ENCODE measurements at places on chromosomes 6 and 20.

DNA sequence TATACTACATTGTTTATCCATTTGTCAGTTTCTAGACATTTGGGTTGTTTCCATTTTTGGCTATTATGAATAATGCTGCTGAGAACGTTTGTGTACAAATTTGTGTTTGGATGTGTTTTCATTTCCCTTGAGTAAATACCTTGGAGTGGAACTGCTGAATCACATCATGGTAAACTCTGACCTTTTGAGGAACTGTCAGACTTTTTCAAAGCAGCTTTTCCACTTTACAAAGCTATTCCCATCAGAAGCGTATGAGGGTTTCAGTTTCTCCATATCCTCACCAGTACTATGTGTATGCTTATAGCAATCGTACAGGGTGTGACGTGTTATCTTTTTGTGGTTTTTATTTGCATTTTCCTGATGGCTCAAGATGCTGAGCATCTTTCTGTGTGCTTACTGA lies 103.7 kb downstream of the MYO6 start:
- no peak for DNase-seq

DNA sequence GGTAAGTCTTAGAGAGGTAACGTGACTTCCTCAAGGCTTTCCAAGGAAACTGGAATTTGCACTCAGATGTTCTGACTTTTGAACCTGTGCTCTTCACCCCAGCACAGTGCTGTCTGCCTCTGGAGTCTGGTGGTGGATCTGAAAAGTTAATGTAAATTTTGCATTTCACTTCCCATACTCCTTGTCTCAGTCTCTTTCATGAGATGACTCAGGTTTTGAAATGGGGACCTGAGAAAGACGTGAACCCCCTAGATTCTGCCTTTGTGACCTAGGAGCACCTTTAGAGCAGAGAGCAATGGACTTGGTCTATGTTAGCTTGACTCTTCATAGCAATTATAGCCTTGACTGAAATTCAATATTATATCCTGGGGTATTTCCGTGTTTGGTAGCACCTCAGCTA lies 223.0 kb downstream of the QKI start:
- DNase-seq, result no peak

DNA sequence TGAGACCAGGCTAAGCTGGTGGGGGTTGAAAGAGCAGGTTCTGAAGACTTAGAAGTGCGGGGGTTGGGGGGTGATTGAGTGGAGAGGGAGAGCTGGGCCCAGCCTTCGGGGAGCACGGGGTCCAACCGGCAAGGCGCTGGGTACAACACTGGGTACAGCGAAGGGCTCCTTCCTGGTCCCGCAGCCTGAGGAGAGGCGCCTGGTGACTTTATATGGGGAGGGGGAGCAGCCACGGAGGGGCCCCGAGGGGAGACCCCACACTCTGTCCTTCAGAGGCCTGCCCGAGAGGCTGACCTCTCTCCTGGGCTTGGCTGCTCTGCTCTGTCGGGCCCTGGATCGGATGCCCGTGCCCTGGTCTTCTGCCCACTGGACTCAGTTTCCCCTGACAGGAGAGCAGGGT lies 10.4 kb upstream of the NTSR1 start:
- no peak for DNase-seq

GRCh38 chr6:151784441-151785214 lies 22.9 kb upstream of the ESR1 start:
- DNase-seq, result no peak

GRCh38 chr6:22808466-22808865 lies 239.1 kb downstream of the HDGFL1 start:
- DNase-seq, result no peak

GRCh38 chr6:113388996-113389395 lies 468.1 kb upstream of the MARCKS start:
- DNase-seq, result no peak

- DNase-seq, result no peak
Measured at GRCh38 chr6:38077488-38078030, 258.0 kb downstream of the ZFAND3 start.

DNA sequence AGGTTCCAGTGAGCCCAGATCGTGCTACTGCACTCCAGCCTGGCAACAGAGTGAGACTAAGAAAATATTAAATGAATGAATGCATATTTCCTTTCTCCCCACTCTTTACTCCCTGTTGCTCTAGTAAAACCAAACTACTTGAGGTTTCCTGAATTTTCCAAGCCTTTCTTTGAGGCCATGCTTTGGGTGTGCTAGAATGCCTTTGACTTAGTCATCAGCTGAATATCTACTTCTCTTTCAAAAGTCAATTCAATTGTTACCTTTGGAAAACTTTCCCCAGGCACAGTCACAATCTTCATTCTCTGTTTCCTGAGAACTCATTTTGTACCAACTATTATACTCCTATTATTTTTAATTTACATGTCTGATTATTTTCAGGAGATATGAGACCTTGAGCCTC lies 27.5 kb upstream of the CEP85L start:
- no peak for DNase-seq

GRCh38 chr6:341914-342831 lies 49.4 kb upstream of the IRF4 start:
- DNase-seq, result no peak

GRCh38 chr6:21109391-21110178 lies 484.0 kb upstream of the SOX4 start:
- DNase-seq, result no peak
